ENCODE measurements at places on chromosomes 3 and 15. TPM values are rescaled to one million over a fixed set of nuclear protein-coding genes. Genes with fewer than 3 reads are reported as not detected.

GRCh38 chr3:27629366-27629765, 92.8 kb downstream of the EOMES start:
- peaks cover 6% of the 10 kb centered on the region for H3K4me1 ChIP-seq
- no peak overlapping the region for H3K4me3 ChIP-seq
- H3K36me3 ChIP-seq = no peaks in the 10 kb centered on the region

GRCh38 chr3:39941931-39942330, 132.5 kb downstream of the MYRIP start:
- H3K4me1 ChIP-seq = no peaks in the 10 kb centered on the region
- H3K4me3 ChIP-seq = no peak overlapping the region
- DNase-seq = no peak
- no peaks in the 10 kb centered on the region for H3K36me3 ChIP-seq
- no peaks in the 10 kb centered on the region for H3K27me3 ChIP-seq
- H3K27ac ChIP-seq = no peak overlapping the region

DNA sequence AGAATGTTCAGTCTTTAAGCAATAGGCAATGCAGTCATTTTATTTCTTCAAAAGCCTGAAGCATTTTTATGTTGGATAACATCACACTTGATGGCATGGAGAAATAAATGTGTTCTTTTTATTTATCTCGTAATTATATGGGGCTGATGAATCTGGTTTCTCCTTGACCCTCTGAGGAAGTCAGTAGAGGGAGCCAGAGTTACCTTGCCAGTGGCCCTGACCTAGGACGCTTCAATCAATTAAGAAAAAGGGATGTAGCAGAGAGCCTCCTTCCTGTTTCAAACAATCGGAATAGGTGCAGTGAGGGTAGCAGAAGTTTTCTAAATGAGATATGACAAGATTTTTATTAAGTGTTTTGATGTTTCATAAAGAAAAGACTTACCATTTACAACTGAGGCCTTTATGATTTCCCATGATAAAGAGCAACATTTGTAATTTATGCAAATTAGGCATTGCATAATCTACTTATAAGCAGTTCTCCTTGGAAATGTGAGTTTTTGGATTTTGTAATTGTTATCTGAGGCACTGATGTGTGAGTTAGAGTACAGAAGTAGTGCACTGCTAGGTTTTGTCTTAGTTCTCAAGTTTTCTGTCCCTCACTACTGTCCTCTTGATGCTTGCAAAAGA, 129.1 kb downstream of the RAP2B start:
- H3K27ac ChIP-seq = no peak overlapping the region
- H3K27me3 ChIP-seq = no peaks in the 10 kb centered on the region
- H3K4me1 ChIP-seq = no peaks in the 10 kb centered on the region
- peak; percentile 38 for DNase-seq
- H3K4me3 ChIP-seq = no peak overlapping the region

GRCh38 chr15:29278436-29279105, 8.9 kb upstream of the NSMCE3 start:
- H3K4me1 ChIP-seq = peaks cover 10% of the 10 kb centered on the region
- DNase-seq = peak; percentile 68
- no peak overlapping the region for H3K4me3 ChIP-seq
- H3K27me3 ChIP-seq = no peaks in the 10 kb centered on the region
- no peaks in the 10 kb centered on the region for H3K36me3 ChIP-seq
- no peak overlapping the region for H3K27ac ChIP-seq

GRCh38 chr3:69104586-69104985, 17.8 kb downstream of the LMOD3 start:
- H3K27ac ChIP-seq = no peak overlapping the region
- DNase-seq = no peak
- H3K36me3 ChIP-seq = peaks cover 8% of the 10 kb centered on the region
- no peak overlapping the region for H3K4me3 ChIP-seq
- H3K27me3 ChIP-seq = no peaks in the 10 kb centered on the region

GRCh38 chr3:45023675-45024074, 2.4 kb upstream of the CLEC3B start:
- no peaks in the 10 kb centered on the region for H3K36me3 ChIP-seq
- DNase-seq = no peak
- H3K4me1 ChIP-seq = peaks cover 16% of the 10 kb centered on the region
- no peak overlapping the region for H3K27ac ChIP-seq
- no peak overlapping the region for H3K4me3 ChIP-seq

GRCh38 chr3:47716656-47717055, 65.0 kb downstream of the SMARCC1 start:
- H3K27me3 ChIP-seq = no peaks in the 10 kb centered on the region
- no peak overlapping the region for H3K4me3 ChIP-seq
- DNase-seq = peak; percentile 7
- no peaks in the 10 kb centered on the region for H3K36me3 ChIP-seq

- DNase-seq = peak; percentile 33
- no peaks in the 10 kb centered on the region for H3K4me1 ChIP-seq
- no peaks in the 10 kb centered on the region for H3K36me3 ChIP-seq
- H3K4me3 ChIP-seq = no peak overlapping the region
- H3K27me3 ChIP-seq = no peaks in the 10 kb centered on the region
- no peak overlapping the region for H3K27ac ChIP-seq
These were observed 395.5 kb upstream of the KCNMB2 start for GRCh38 chr3:178140531-178141304.

GRCh38 chr3:55823001-55823400, 335.9 kb upstream of the WNT5A start:
- no peaks in the 10 kb centered on the region for H3K4me1 ChIP-seq
- no peaks in the 10 kb centered on the region for H3K27me3 ChIP-seq
- H3K36me3 ChIP-seq = no peaks in the 10 kb centered on the region
- no peak overlapping the region for H3K27ac ChIP-seq
- no peak for DNase-seq

- DNase-seq = no peak
- no peak overlapping the region for H3K27ac ChIP-seq
- H3K27me3 ChIP-seq = no peaks in the 10 kb centered on the region
- no peak overlapping the region for H3K4me3 ChIP-seq
- H3K4me1 ChIP-seq = peaks cover 2% of the 10 kb centered on the region
- H3K36me3 ChIP-seq = no peaks in the 10 kb centered on the region
These were observed 88.2 kb upstream of the POMGNT2 start for GRCh38 chr3:43194069-43194468.

DNA sequence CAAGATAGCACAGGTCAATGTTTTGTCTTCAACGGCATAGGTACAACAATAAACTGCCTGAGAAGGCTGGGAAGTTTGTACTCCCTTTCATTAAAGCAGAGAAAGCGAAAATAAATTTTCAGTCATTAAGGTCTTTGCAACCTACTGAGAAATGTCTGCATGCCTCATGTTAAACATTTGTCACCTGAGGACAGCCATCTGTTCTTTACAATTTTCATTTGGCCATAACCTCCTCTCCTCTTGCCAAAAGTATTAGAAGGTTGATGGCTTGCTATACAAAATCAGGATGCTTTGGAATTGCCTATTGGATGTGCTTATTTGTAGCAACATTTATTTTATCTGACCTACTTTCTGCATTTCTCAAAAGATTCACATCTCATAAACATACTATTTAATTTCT, 122.7 kb downstream of the GOLIM4 start:
- no peak for DNase-seq
- H3K36me3 ChIP-seq = no peaks in the 10 kb centered on the region
- H3K27ac ChIP-seq = no peak overlapping the region
- H3K27me3 ChIP-seq = no peaks in the 10 kb centered on the region

DNA sequence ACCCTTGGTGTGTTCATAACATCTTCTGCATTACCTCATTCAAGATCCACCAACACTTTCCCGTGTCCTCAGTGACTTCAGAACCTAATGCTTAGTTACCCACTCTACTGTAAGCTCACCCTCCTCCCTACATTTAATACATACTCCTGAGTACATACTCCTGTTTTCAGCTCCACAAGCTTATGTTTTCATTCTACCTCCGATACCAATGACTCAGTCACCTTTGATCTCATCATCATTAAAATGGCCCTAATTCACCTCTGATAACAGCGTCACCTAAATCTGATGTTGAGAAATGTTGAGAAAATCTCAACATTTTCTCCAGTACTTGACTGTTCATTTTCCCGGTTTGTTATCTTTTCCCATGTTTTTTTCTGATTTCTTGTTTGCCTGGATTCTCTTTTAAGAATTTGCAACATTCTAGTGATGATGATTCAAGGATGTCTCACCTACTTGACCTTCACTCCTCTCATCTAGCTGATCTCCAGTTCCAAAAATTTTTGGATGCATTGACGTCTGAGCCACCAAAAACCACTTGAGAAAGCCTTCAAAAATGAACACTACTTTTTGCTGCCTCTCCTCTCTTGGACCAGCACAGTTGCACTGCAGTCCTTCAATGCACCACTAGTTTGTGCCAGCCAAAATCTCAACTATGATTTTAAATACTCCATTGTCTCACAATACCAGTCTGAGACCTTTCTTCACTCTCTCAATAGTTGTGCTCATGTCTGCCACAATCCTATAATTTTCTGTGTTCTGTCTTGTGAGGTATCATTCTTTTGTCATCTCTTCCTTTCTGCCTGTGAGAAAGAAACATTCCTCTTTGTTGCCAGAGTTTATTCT, 220.7 kb upstream of the SEMA6D start:
- H3K4me1 ChIP-seq = peaks cover 2% of the 10 kb centered on the region
- no peaks in the 10 kb centered on the region for H3K27me3 ChIP-seq
- H3K27ac ChIP-seq = no peak overlapping the region
- no peak for DNase-seq

DNA sequence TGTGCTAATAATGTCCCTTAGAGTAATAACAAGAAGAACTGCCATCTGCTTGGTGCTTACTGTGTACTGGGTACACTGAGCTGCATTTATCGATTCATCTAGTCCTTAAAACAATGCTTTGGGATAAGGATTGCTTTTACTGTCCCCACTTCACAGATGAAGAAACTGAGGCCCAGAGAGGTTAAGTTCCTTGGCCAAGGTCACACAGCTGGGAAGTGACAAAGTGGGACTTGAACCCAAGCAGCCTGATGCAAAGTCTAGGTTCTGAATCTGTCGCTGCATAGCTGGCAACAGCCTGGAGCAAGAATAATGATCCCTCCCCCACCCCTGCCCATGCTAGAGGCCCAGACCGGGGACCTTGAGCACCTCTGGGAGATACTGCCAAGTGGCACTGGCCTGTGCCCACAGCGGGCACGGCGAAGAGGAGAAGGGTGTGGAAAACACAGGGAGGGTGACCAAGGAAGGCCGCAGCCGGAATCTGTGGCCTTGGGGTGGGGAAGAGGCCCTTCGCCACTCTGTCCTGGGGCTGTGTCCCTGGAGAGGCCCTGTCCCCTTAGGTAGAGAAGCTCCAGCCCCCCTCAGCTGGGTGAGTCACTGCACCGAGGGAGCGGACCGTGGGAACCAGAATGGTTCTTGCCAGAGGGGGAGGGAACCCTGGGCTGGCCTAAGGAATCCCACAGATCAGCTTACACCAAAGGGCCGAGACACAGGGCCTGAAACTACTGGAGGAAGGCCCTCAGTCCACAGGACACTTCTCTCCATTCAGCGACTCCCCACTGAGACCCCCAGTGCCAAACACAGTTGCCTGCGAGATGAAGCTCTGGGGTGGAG, 3.5 kb downstream of the PLXND1 start:
- H3K4me3 ChIP-seq = no peak overlapping the region
- peak; percentile 94 for DNase-seq
- H3K27ac ChIP-seq = peak overlapping the region; percentile 66
- peaks cover 42% of the 10 kb centered on the region for H3K4me1 ChIP-seq
- H3K36me3 ChIP-seq = no peaks in the 10 kb centered on the region

- H3K27me3 ChIP-seq = no peaks in the 10 kb centered on the region
- H3K4me3 ChIP-seq = no peak overlapping the region
- DNase-seq = peak; percentile 90
- H3K36me3 ChIP-seq = no peaks in the 10 kb centered on the region
These were observed 16.9 kb upstream of the FAM3D start for GRCh38 chr3:58683466-58683865.

DNA sequence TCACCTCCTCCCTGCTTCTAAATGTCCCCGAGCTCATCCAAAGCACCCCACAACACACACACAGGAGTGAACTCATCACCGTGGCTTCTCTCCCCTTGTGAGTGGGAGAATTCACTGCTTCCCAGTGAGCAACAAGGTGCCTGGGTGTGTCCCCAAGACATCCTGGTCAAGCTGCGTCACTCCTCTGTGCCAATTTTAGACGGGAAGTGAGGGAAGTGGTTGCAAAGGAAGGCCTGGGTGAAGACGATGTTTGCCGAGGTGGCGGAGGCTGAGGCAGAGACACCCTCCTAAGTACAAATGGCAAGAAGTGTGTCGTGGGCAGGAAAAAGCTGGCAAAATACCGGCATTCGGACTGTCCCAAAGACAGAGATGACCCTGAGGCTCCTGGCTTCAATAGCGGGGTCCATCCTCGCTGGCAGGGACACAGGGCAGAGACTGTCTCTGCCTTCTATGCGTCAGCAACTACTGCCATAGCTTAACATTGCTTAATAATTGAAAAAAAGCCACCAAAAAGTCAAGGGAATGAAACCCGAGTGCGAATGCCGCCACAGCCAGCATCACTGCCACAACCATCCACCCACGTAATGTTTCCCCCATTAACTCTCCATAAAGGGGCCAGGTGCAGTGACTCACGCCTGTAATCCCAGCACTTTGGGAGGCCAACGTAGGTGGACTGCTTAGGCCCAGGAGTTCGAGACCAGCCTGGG, 72.8 kb downstream of the VGLL4 start:
- H3K27me3 ChIP-seq = no peaks in the 10 kb centered on the region
- H3K4me3 ChIP-seq = no peak overlapping the region
- H3K36me3 ChIP-seq = peaks cover 4% of the 10 kb centered on the region
- DNase-seq = peak; percentile 65
- H3K27ac ChIP-seq = no peak overlapping the region

- H3K36me3 ChIP-seq = no peaks in the 10 kb centered on the region
- peaks cover 9% of the 10 kb centered on the region for H3K27me3 ChIP-seq
- DNase-seq = no peak
- H3K4me3 ChIP-seq = no peak overlapping the region
- H3K27ac ChIP-seq = no peak overlapping the region
- H3K4me1 ChIP-seq = no peaks in the 10 kb centered on the region
These were observed 2.8 kb upstream of the CLRN1 start for GRCh38 chr3:150975086-150975991.

GRCh38 chr3:30708472-30708871, 102.1 kb downstream of the TGFBR2 start:
- DNase-seq = no peak
- H3K27me3 ChIP-seq = no peaks in the 10 kb centered on the region
- no peak overlapping the region for H3K27ac ChIP-seq
- H3K36me3 ChIP-seq = no peaks in the 10 kb centered on the region

- H3K4me1 ChIP-seq = no peaks in the 10 kb centered on the region
- peaks cover 6% of the 10 kb centered on the region for H3K27me3 ChIP-seq
- H3K36me3 ChIP-seq = no peaks in the 10 kb centered on the region
- H3K27ac ChIP-seq = no peak overlapping the region
These were observed 896 bp upstream of the KLHL25 start for GRCh38 chr15:85795337-85796305.

- no peaks in the 10 kb centered on the region for H3K4me1 ChIP-seq
- DNase-seq = no peak
- H3K27me3 ChIP-seq = no peaks in the 10 kb centered on the region
- no peaks in the 10 kb centered on the region for H3K36me3 ChIP-seq
- no peak overlapping the region for H3K27ac ChIP-seq
These were observed 85.6 kb upstream of the POU1F1 start for GRCh38 chr3:87361956-87362355.

GRCh38 chr3:44992555-44993470, 16.8 kb downstream of the EXOSC7 start:
- H3K36me3 ChIP-seq = peaks cover 8% of the 10 kb centered on the region
- peaks cover 29% of the 10 kb centered on the region for H3K4me1 ChIP-seq
- no peak for DNase-seq
- no peaks in the 10 kb centered on the region for H3K27me3 ChIP-seq
- H3K4me3 ChIP-seq = no peak overlapping the region

GRCh38 chr3:41101231-41101630, 98.1 kb upstream of the CTNNB1 start:
- DNase-seq = no peak
- H3K36me3 ChIP-seq = no peaks in the 10 kb centered on the region
- no peaks in the 10 kb centered on the region for H3K4me1 ChIP-seq

The TMC3 gene
- total RNA-seq = not detected

The SLC9A9 gene
- 74.0 TPM for total RNA-seq

The PLA2G4D gene
- total RNA-seq = not detected

The TERC gene
- total RNA-seq = 210 TPM

The ATP13A5 gene
- total RNA-seq = not detected

The KBTBD13 gene
- not detected for total RNA-seq

The VILL gene
- total RNA-seq = 6.7 TPM

All from fibroblast of lung (primary cell).